Suppressor macrophage treated with lipopolysaccharide for 4 hours (primary cell): ENCODE measurements at places on chromosomes 3 and 15.

DNA sequence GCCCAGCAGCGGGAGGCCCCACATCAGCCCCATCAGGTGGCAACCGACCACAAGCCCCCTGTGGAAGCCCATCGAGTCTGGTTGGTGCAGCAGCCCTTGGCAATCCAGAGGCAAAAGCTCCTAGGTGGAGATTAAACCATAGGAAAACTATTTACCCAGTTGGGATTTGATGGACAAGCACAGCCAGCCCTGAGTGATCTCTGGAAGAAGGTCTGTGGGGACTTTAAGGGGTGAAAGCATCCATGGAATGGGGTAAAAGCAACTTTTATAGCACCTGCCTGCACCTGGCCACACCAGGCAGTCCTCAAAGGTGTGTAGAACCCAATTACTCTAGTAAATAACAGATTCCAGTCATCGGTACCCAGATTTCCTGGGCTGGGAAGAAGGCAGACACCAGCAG lies 206.3 kb downstream of the IGSF11 start:
- DNase-seq: no peak

- no peak for DNase-seq
These were observed 225.0 kb upstream of the P2RY1 start for GRCh38 chr3:152609891-152610290.

- DNase-seq: no peak
These were observed 625.8 kb downstream of the OTOL1 start for GRCh38 chr3:162122405-162122804.

DNA sequence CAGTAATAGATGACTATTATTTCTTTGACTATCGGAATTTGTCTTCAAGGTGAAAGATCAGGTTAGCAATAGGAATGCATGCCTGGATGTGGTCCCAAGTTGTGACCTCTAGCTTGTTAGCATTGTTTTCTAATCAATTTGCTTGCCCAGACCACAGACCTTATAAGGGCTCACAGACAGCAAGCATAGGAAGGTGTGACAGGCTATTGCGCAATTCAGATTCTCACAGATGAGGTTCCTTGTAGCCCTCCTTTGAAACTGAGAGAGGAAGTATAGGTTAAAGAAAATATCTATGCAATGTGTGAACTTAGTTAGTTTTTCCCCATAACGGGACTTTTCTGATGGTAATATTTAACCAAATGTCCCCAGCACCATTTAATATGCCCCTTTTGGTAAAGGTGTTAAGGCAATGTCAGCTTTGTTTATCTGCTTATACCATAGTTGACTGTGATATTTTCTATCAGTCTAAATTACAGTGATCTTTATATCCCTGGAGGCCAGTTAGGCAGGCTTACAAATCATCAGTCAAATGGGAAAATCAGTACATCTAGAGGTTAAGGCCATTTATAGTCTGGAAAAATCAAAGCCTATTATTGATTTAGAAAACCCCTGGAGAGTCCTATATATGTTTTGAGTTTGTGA lies 168.1 kb upstream of the MBNL1 start:
- DNase-seq: peak; percentile 16

GRCh38 chr15:88703533-88703932 lies 64.7 kb downstream of the ISG20 start:
- DNase-seq: no peak

GRCh38 chr15:99076109-99076508 lies 28.8 kb upstream of the SYNM start:
- no peak for DNase-seq

DNA sequence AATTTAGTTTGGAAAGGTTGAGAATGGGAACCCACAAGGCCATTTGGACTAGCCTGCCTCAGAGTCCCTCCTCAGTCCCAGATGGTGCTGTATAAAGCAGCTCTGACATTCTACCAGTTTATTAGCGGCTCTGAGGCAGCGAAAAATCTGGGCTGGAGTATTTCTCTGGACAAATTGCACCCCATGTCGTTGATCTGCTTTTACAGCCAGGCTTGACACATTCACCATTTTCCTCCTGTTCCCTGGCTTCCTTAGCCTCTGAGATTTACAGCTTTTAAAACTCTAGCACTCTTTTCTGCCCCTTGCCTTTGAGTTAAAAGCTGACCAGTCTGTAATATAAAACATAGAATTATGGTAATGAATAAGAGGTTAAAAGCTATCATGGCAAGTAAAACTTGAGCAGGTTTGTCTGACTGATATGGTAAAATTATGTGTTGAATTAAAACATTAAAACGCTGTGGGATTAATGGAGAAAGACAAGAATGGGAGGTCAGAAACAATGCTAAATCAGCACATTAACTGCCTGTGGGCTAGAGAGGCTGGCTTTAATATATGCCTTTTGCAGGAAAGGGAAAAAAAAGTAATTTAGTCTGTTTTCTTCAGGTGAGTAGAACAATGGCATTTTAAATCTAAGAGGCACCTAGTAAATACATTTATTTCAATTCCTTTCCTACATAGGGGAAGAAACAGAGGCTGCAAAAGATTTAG lies 131.2 kb downstream of the MCTP2 start:
- no peak for DNase-seq

- DNase-seq: no peak
These were observed 9.9 kb upstream of the BRPF1 start for GRCh38 chr3:9721700-9722060.

DNA sequence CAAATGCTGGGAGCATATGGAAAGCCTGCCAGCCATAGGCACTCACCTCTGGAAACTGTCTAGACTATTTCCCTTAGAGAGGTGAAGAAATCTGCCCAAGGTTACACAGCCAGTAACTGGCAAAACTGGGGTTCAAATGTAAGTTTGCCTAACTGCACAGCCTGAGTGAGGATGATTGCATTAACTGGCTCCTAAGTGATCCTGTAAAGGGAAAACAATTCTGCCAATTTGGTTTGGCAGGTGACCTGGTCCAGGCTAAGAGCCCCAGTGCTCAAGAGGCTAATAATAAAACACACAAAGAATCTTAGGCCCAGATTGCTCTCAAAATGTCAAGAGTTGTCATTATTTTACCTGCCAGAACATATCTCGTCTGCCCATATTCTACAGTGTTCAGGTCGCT lies 43.9 kb upstream of the SPRED1 start:
- DNase-seq: no peak

GRCh38 chr15:36359286-36359685 lies 220.1 kb upstream of the CDIN1 start:
- DNase-seq: no peak

GRCh38 chr3:107966276-107966675 lies 124.6 kb downstream of the CD47 start:
- no peak for DNase-seq

GRCh38 chr3:8164145-8164544 lies 337.5 kb upstream of the LMCD1 start:
- DNase-seq: no peak

- DNase-seq: no peak
These were observed 479.5 kb downstream of the FHIT start for GRCh38 chr3:60771766-60772165.

DNA sequence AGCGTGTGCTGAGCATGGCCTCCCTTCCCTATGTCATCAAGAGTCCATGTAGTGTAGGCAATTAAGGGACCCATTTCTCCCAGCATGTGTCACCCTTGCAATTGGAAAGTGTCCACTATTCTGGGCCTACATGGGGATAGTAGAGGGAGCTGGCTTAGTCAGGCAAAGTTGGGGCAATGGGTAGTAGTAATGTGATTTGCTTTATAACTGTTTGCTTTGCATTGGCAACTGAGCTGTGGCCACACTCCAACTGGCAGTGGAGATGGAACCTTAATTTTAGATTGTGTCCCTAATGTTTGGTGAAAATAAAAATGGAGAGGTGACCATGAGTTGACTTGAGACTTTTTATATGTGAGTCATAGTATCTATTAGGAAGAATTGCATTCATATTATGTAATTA lies 97.7 kb upstream of the SAMMSON start:
- no peak for DNase-seq

DNA sequence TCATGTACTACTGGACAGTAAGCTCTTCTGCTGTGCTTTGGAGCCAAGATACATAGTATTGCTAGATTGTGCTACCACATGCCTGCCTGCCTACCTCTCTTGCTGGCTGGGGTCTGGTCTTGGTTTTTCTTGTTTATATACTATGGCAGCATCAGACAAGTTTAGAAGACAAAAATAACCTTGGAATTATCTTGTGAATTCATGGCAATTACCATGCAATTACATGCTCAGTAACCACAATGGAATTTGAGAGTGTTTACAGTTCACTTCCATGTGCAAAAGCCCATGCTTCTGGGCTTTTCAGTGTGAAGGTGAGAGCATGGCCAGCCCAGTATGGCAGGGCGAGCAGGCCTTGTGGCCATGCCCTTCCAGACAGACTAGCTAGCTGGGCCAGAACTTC lies 48.0 kb upstream of the C15orf61 start:
- no peak for DNase-seq

- DNase-seq: no peak
These were observed 327.1 kb upstream of the TBC1D5 start for GRCh38 chr3:18069568-18069967.

GRCh38 chr3:73491287-73491662 lies 133.5 kb downstream of the PDZRN3 start:
- no peak for DNase-seq

GRCh38 chr15:78855746-78856145 lies 16.9 kb upstream of the MORF4L1 start:
- peak; percentile 30 for DNase-seq

DNA sequence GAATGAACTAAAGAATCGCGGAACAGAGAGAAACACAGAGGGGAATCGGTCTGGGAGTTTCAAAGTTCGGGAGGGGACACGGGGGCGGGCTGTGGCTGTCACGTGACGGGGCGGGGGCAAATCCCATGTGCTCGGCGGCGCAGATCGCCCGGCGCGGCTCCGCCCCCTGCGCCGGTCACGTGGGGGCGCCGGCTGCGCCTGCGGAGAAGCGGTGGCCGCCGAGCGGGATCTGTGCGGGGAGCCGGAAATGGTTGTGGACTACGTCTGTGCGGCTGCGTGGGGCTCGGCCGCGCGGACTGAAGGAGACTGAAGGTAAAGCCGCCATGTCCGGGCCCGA lies at the start of gene EIF4G1:
Gene EIF4G1 (plus strand): TSS at position 244 of the 337 bp plus-strand sequence. CDS start 1,191 bp downstream, outside the sequence.
- DNase-seq: peak; percentile 98

GRCh38 chr3:42265059-42265991 lies 660 bp downstream of the CCK start:
- DNase-seq: no peak

DNA sequence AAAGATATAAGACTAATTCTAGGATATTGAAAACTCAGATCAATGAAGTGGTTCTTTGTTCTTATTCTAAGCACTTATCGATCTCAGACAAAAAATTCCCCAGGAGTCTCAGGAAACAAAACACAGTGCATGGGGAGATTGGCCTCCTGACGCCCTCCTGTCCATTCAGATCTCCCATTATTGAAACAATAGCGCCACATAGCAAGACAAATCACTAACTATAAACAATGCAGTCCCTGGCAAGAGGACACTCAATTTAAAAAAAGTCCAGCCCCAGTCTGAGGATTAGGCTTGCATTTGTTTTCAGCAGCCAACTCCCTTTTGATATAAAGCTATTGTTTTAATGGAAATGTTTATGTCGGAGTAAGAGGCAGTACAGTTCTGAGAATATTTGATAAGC lies 528.2 kb downstream of the GABRG3 start:
- DNase-seq: no peak

DNA sequence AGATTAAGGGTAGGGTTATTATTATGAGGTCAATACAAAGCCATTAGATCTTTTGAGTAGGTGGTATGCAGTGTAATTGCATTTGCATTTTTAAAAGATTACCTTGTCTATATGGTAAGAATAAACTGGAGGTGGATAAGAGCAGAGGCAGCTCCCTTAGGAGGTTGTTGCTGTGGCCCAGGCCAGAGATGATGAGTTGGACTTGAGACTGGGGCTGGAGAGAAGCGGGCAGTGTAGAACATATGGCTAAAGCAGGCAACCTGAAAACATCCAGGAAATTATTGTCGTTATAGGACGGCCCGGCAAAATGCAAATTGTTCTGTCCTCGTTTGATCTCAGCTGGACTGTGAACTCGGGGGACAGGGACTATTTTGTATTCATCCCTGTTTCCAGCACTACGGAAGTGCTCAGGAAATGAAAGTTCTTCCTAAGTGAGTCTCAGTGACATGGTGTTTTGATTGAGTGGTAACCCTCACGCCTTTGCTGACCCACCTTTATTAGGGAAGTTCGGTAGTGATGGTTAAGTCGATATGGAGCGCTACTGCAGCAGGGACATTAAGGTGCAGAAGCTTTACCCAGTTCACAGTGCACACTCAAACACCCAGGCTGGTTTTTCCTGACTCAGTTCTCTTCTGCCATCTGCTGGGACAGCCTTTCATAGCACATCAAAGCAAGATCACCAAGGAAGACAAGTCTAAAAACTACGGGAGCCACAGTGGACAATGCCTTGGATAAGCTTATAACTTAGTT lies 27.2 kb upstream of the VPS33B start:
- peak; percentile 62 for DNase-seq

DNA sequence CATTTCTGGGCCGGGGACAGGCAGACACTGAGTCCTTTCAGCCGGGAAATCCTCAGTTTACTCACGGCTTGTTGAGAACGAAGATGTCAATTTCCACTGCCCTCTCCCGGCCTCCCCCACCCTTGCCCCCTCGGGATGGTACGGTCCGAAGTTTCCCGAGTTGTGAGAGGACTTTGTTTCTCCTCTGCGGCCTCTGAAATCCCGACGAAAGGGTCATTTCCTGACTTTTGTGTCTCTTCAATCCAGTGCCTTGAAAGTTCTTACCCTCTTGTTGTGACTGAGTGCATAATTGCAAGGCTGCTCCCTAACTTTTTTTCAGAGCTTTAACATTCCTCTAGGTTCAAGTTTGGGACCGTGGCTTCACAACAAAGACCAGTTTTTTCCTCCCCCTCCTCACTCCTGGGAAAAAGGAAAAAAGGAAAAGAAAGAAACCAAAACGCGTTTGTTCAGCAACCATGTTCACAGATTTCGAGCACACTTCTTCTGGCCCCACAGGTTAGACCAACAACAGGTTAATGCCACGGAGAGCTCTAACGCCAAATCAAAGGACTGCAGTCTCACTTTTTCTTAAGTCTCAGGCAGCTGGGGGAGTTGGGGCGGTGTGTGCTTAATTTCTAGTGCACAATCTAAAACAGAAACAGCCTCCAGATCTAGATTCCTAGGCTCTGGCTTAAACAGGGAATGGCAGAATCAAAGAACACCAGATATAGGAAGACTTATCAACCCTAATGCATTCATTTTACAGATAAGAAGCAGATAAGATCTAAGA lies 138.9 kb downstream of the TMCO5A start:
- no peak for DNase-seq
